Activated gamma-delta T cell treated with anti-CD3 and anti-CD28 coated beads, Interleukin-2, amount 50 U/mL, for 16 hours (primary cell): ENCODE measurements at places on chromosomes 7 and 10.

DNA sequence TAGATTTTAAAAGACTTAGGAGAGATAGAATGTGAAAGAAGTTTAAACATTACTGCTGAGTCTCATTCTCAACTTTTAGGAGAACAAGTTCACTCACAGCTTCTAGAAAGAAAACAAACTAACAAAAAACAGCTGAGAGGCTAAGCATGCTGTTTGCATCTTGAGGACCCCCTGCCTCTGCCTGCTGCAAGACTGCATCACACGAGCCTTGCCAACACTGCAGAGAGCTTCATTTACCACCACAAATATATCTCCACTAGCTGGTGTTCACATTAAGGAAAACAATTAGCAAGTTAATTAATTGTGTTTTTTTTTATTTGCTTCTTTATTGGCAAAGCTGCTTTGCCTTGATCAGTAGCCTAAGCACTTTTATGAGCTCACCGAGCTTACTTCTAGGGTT lies 336.6 kb upstream of the KIAA1217 start:
- DNase-seq: no peak

GRCh38 chr10:35835545-35835944 lies 193.4 kb upstream of the FZD8 start:
- DNase-seq: no peak

DNA sequence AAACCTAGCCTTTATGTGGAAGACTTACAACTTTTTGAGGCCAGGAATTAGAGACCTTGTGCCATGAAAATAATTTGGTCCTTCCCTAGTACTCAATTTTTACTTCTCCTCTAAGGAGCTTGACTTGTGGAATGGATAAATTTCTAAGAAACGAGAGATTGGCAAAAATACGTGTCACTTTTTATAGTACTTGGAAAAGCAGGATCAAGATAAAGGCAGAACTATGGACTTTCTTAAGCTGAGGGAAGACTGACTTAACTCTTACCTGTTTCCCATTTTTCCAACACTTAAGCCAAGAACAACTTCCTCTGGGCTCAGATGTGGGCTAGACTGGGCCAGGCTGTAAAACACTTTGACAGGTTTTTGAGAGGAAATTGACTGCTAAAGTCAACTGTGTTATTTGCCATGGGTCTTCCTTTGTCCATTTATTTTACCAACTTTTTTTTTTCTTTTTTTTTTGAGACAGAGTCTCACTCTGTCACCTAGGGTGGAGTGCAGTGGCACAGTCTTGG lies 2.0 kb upstream of the WBP1L start:
- no peak for DNase-seq

GRCh38 chr7:83161186-83161585 lies 1.5 kb downstream of the PCLO start:
- DNase-seq: no peak
